ENCODE measurements at places on chromosomes 1 and 21.

- no peak for DNase-seq
Measured at GRCh38 chr1:37162059-37162458, 127.7 kb upstream of the GRIK3 start.

DNA sequence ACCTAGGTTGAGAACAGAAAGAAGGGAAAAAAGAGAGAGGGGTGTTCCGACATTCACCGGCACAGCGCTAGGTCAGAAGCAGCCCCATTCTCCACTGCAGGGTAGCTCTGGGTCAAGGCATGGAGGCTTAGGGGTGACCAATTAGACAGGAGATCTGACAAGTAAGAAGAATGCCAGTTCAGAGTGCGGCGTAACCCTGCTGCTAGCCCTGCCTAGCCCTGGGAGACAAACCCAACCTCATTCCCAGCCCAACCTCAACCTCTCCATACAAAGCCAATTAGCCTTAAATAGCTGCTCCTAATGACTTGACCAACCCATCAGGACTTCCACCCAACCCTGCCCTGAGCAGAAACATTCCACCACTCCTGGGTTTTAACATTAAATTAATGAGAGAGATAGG lies 3.4 kb downstream of the PRELP start:
- DNase-seq: no peak

DNA sequence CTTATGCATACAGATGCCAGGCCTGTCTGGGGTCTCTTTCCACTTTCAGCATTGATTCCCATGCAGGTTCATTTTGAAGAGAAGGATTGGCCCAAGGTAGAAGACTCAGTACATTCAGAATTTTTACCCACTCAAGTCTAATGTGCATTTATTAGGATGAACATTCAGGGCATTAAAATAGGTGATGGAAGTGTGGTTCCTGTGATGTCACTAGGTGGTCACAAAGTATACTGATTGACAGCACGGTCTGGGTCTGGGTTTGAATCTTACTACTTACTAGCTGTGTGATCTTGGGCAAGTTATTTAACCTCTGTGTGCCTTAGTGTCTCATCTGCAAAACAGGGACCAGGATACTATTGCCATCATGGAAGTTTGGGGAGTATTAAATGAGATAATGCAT lies 711 bp upstream of the ZNF648 start:
- DNase-seq: no peak

DNA sequence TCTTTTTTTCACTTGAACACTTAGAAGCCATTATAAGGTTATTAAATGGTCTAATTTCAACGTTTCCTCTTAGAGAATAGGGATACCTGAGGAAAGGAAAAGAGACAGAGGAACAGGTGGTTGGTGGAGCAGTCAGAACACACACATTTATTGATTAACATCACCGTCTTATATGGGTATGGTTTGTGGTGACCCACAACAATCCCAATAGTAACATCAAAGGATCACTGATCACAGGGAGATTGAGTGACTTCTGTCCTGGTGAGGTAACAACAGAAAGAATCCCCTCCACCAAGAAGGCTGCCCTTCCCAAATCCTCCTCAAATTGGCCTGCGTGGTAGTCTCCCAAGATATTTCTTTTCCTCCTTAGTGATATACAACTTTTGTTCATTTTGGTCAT lies 474.0 kb downstream of the PLPP3 start:
- DNase-seq: no peak

DNA sequence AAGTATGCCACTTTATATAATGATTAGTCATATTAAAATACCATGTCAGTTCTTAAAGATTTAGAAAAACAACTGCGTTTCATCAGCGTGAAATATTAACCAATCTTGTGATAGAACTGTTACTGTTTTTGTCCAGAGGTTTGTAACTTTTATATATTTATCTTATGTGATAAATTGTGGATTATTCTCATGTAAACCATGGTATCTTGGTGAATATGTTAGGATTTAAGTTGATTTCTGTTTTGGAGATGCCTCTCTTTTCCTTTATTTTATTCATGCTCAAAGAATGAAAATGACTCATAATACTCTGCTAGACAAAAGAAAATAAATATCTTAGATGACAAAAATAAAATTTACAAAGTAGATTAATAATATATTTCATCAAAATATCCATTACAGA lies 88.4 kb downstream of the ADGRL4 start:
- no peak for DNase-seq

DNA sequence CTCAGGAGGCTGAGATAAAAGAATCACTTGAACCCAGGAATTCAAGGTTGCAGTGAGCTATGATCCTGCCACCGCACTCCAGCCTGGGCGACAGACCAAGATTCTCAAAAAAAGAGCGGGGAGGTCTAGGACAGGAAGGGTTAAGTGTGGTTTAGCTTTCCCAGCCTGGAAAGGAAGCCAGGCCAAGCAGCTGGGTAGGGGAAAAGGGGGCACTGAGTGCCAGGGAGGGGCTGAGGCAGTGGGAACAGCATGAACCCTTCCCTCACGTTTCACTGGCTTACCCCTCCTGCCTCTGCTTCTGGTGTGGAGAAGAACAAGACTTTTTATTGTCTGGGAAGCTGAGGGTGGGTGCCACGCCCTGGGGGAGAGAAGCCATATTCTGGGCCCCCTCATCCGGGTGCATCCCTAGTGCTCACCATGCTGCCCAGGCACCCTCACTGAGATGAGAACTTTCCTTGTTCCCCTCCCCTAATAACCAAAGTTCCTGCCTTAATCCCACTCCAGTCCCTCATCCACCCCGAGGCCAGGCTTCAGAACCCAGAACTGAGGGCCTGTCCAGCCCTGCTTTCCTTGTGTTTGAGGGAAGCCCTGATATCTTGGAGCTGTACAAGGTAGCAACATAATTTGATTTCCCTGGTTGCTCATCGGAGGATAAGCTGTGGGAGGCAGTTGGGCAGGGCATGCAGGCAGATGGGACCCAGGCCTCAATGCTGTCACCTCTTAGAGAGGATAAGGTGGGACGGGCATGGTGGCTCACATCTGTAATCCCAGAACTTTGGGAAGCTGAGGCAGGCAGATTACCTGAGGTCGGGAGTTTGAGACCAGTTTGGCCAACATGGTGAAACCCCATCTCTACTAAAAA lies 2.0 kb upstream of the LMNA start:
- DNase-seq: no peak

DNA sequence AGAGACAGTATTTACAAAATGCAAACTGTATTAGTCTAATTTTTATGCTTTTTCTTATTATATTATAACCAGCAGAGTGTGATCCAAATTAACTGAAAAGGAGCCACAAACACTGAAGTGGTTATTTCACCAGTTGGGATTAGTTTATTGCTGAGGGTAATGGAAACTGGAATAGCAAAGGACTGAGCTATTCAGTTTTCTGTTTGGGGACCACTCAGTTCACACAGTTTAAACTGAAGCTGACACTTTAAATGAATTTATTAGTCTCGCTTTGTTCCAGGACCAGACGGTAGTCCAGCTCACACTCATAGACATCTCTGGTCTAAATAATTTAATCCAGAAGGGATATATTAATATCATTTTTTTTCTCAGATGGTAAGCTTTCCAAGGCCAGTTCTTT lies 410.7 kb downstream of the LTN1 start:
- DNase-seq: no peak

DNA sequence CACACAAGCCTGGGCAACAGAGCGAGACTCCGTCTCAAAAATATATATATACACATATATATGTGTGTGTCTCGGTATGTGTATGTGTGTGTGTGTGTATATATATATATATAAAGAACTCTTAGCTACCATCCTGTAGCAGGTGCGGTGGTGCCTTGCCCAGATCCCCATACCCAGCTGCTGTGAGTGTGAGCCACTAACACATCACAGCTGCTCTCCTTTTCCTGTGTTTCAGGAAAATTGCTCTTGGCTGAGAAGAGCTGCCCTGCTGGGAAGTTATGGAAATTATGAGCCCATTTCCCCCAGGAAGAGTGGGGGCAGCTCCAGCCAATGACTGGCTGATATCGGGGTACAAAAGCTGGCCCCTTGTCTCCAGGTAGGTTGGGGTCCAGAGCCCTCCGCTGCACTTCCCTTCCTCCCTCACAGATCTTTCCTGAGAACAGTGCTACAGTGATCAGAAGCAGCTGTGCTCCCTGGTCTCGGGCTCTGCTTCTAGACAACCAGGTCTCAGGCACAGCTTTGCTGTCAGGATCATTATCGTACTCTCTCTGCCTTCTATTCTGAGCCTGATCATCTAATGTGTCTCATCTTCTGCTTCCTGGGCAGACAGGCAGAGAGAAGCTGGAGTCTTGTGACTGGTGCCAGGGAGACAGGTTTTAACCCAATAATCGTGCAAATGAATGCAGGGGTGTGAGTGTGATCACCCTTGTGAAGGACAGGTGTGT lies 109.6 kb upstream of the ZNF678 start:
- no peak for DNase-seq

GRCh38 chr1:160630523-160631451 lies 16.1 kb downstream of the SLAMF1 start:
- no peak for DNase-seq

- DNase-seq: no peak
Measured at GRCh38 chr1:101194746-101195145, 42.1 kb upstream of the S1PR1 start.

DNA sequence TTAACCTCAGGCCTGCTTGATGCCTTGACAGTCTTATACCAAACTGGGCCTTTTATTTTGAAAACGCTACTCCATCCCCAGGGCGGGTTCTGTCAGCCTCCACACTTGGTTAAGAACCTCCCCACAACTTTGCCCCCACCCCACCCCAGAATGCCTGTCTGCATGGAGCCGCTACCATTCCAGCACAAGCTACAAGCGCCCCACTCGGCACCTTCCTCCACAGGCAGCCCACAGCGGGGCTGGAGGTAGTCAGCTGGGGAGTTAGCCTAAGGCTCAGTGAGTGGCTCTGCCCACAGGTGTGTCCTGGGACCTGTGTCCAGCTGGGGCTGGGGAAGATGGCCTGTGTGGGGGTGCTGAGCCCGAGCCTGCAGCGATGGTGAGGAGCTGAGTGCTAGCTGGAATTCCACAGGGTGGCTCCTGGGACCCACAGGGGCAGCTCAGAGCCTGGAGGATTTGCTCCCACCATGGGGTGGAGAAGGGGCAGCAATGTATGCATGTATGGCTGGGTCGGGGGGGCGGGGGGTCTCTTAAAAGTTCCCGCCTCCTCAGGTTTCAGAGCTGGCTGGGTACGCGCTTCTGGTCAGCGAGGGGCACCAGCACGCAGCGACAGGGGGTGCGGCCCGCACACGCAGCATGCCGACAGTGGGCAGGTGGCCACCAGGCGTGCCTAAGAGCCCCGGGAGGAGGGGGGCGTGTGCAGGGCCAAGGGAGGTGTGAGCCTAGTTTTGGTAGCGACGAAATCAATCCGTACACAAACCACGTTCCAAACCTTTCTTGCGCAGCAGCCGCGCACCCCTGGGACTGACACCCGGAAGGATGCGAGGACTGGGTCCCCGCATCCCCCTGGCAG lies 917 bp downstream of the ETNK2 start:
- peak; percentile 19 for DNase-seq

GRCh38 chr1:205041001-205041715 lies 1.9 kb upstream of the CNTN2 start:
- no peak for DNase-seq

GRCh38 chr1:151846062-151846568 lies 6.5 kb upstream of the C2CD4D start:
- DNase-seq: no peak

- DNase-seq: no peak
Measured at GRCh38 chr1:96536581-96536980, 185.0 kb upstream of the PTBP2 start.

DNA sequence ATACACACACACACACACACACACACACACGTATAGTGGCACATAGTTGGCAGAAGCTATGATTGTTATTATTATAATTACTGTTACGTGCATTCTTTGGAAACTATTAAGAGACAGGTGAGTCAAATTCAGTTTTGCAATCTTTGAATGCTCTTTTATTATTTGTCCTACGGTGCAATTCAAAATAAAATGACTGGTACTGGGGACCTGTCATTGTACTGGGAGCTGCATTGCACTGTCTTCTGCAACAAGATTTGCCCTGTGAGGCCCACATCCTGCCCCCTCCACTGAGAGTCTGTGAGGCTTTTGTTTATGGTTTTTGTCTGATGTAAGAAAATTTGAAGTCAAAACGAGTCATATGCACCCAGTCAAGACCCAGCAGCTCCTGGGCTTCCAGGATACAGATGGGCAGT lies 1.9 kb downstream of the LY9 start:
- DNase-seq: no peak

DNA sequence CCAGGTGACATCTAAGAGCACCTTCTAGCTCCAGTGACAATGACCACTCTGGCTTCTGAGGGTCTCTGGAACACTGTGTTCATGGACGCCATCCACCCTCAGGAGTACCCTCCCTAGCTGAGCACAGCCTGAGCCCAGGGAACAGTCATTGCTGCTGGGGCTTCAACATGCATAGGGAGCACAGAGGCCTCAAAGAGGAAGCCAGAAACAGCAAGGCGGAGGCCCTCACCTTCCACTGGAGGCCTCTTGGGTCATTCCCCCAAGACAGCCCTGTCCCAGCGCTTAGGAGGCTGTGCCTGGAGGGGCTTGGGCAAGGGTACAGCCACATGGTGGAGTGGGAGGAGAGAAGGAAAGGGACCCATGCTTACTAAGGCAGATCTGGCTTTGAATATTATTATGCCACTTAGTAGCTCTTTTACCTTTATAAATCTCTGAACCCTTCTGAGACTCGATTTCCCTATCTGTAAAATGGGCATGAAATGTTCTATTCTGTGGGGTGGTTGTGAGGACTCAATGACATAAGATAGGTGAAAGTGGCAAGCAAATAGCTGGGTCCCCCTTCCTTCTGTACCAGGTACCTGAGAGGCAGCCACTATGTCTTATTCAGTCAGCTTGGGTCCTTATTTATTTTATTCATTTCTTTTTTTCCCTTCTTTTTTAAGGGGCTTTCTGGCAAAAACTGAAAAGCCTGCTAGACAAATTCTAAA lies 32.8 kb downstream of the PTAFR start:
- DNase-seq: no peak

DNA sequence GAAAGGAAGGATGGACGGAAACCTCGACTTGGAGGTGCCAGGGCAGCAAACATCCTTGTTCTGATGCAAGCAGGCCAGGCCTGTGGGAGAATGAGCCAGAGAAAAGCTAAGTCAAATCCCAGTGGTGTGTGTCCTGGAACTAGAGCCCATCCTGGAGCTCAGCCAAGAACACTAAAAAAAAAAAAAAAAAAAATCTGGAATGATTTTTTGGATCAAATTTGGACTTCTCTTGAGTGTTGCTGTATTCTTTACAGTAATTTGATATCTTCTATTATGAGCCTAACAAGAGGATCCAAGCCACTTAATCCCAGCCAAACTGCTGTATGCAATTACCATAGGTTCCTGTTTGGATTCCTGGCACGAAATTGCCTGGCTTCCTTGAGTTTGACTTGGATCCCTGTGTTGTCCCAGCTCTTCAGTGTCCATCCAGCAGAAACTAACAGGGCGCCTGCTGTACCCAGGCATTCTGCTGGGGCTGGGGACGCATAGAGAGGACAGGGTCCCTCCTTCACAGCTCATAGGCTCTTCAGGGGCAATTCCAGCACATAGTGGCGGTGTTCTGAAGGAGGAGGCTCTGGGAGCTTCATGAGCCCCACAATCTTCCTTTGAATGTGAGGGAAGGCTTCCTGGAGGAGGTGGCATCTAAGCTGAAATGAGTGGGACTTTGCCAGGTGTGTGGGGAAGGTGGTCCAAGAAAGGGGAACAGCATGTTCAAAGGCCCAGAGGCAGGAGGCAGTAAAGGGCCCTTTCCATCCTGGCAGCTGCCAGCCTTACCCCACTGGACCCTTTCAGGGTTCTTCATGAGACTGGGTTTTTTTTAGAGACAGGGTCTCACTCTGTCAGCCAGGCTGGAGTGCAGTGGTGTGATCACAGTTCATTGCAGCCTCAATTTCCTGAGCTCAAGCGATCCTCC lies 24.7 kb downstream of the EPHX1 start:
- peak; percentile 59 for DNase-seq
